ENCODE measurements at places on chromosomes 2 and 18.

- no peak for DNase-seq
These were observed 487.1 kb upstream of the LRRTM4 start for GRCh38 chr2:78009289-78009688.

DNA sequence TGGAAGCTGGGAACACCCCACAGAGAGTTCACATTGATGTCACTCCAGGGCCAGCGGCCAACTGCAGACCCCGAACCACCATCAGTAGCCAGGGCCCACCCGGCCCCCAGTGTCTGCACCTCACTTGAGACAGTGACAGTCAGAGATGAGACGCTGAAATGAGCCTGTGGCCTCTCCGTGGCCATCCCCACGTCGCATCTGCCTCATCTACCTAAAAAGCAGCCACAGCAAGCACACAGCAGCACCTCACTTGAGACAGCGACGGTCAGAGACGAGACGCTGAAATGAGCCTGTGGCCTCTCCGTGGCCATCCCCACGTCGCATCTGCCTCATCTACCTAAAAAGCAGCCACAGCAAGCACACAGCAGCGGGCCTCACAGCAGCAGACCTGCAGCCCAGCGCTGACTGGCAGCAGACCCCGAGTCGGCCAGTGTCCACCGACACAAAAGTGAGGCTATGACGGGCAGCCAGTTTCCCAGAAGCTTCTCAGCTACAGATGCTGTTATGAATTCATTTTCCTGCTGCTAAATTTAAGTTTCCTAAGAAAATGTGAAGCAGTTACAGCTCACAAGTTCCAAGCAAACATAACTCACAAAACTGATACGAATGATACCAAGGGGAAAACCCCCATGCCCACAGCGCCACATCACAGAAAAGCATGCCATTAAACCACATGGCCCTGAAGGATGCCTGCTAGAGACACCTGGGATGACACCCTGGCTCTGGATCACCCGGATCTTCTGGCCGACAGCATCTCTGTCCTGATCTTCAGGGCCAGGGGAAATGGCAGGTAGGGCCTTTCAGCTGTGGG, 27.7 kb downstream of the SNORC start:
- DNase-seq = no peak

GRCh38 chr18:53948991-53949390, 275.5 kb downstream of the MBD2 start:
- no peak for DNase-seq

DNA sequence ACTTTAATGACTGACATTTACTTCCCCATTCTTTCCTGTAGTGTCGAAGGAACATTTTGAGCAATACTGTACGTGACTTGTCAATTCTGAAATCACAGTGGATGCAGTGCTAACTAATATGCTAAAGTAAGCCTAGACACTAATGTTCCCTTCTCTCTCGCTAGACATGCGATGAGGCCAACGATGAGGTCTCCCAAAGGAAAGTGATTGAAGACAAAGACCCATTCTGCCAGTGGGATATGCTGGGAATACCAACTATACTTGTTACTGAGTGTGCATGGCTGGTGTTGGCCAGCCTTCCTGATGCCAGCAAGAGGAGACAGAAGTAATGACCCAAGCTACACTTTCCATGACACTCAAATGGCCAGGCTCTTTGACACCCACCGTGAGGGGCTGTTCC, 2.5 kb upstream of the SERPINE2 start:
- DNase-seq = no peak

DNA sequence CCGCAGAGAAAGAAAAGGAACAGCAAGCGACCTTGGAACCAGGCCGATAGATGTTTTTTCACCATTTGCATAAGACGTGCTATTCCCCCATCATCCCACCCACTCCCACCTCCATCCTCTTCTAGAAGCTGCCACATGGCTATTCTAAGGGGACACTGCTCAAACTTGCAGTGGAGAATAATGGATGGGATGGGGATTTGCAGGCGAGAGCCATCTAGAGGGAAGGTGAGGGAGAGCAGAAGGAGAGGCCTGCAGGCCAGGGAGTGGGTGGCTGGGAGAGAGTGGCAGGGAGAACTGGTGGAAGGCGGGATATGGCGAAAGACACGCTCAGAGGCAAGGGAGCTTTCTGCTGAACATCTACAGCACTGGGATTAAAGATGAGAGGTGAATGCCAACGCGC, 84.9 kb downstream of the MAPK4 start:
- peak; percentile 23 for DNase-seq

DNA sequence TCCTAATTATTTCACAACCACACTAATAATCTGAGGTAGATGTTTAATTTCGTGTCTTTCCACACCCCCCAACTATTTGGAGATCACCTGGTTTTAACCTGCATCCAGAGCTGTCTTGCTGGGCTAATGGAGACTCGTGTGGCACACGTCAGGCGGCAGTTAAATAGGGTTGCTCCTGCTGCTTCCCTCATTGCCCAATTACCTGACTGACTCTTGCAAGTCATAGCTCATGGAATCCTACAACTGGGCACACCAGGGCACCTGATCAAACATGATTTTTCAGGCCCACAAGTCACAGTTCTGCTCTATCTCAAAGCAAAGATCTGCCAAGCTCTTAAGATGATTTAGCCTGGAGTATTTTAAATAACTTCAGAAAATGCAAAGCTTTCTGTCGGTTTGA, 1430.4 kb upstream of the ACVR2A start:
- DNase-seq = peak; percentile 37

GRCh38 chr2:167827352-167828097, 419.9 kb downstream of the STK39 start:
- DNase-seq = no peak

DNA sequence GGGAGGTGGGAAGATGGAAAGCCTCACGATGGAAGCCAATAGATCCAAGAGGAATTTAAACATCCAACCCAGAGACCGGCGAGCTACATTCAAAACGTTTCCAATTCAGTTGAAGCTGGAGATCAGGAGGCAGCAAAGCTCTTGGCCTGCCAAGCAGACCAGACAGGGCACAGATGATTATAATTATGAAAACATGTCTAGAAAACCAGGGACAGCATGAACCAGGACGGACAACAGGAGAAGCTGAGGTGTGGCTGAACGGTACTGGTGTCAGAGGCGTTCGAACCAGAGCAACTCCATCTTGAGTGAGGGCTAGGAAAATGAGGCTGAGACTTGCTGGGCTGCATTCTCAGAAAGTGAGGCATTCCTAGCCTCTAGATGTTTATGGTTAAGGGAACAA, 102.2 kb upstream of the CCDC150 start:
- no peak for DNase-seq

DNA sequence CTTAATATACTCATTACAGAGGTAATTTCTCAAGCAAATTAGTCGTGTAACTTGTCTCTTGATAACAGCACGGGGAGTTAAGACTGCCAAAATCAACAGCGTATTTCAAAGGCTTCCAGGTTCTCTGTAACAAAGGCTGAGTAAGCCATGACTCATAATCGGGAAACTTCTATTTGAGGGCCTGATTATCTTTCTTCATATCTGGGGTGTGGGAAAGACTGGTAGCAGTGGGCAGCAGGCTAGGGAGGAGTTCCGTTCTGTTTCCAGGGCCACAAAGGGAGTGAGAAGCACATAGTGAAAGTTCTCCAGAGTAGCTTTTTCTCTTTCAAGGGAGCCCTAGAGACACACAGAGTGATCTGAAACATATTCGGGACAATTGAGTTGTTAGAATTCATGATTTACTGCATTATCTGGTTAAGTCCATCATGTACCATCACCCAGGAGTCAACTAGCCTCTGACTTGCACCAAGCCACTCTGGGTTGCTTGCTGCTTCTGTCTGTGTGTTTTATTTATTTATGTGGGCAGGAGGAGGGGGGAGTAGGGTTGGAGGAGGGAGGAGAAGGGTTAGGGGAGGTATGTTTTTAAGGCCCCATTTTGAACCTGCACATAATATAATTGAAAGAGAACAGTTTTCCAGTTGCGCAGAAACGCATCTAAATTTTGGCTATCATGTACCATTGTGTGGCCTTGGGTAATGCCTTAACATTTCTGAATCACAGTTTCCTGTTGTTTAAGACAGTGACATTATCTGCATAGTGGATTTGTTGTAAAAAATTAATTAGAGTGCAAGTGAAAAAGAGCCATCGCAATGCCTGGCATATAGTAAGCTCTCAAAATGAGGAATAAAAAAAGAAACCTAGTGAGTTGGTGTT, 80.5 kb upstream of the ITPRID2 start:
- DNase-seq = no peak

- no peak for DNase-seq
These were observed 463 bp upstream of the ALPP start for GRCh38 chr2:232377841-232378734.

GRCh38 chr18:22459491-22459890, 41.8 kb upstream of the CTAGE1 start:
- no peak for DNase-seq

DNA sequence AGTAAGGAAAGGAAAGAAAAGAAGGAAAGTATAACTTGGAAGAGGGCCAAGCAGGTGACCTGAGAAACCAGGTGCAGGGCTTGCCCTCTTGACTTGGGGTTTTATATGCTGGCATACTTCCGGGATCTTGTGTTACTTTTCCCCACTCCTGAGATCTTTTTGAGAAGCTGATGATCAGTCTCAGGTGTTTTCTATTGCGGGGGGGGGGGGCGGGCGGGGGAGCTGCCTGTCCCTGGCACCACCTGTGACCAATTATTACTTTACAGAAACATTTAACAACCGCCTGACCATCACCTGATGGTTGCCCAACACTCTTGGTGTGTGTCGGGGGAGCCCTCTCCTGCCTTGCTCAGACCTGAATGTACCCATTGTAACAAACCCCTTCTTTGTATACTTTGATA, 6.9 kb upstream of the CASP10 start:
- no peak for DNase-seq

- DNase-seq = no peak
These were observed 60.7 kb downstream of the ARMC9 start for GRCh38 chr2:231259104-231259503.

DNA sequence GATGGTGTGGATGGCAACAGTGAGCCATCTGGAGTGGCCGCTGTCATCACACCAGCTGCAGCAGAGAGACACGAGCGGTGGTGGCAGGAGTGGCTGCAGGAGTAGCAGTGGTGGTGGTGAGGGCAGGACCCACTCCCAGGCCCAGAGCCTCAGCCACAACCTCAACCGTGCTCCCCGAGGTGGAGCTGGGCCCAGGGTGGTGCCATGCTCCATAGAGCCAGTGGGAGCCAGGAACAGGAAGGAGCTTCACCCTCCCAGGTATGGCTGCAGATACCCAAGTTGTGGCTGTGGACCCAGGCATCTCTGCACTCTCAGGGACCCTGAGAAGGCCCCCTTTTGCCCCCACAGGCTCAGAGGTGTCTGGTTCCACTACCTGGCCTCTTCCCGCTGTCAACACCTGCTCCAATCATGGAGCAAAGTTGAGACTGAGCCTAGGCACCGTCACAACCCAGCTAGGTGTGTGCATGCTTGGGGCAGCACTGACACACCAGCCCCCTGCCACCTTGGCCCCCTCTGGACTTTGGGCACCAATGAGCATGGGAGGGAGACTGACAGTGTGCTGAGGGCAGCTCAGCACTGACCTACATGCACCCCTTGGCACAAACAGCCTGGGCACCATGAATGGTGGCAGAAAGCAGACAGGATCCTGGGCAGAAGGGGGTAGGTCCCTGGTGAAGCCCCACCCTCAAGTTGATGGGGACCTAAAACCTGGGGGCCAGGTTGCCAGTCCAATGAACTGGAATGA, 188.9 kb downstream of the NDUFA10 start:
- DNase-seq = no peak

DNA sequence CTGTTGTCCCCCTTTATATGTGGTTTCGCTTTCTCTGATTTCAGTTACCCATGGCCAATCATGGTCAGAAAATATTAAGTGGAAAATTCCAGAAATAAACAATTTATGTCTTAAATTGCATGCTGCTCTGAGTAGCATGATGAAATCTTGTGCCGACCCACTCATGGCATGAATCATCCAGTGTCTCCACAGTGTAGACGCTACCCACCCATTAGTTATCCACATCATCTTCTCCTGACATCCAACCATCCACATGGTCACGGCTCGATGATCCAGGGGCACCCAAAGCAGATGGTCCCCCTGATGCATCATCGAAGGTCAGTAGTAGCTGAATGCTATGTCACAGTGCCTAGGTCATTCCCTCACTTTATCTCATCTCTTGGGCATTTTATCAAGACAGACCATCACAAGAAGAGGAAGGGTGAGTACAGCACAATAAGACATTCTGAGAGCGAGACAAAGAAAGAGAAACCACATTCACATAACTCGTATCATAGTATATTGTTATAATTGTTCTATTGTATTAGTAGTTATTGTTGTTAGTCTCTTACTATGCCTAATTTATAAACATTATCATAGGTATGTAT, 44.1 kb upstream of the ACKR3 start:
- no peak for DNase-seq

GRCh38 chr2:98379311-98380202, 33.3 kb downstream of the CNGA3 start:
- no peak for DNase-seq

- no peak for DNase-seq
These were observed 22.1 kb upstream of the CNOT11 start for GRCh38 chr2:101230541-101231001.

DNA sequence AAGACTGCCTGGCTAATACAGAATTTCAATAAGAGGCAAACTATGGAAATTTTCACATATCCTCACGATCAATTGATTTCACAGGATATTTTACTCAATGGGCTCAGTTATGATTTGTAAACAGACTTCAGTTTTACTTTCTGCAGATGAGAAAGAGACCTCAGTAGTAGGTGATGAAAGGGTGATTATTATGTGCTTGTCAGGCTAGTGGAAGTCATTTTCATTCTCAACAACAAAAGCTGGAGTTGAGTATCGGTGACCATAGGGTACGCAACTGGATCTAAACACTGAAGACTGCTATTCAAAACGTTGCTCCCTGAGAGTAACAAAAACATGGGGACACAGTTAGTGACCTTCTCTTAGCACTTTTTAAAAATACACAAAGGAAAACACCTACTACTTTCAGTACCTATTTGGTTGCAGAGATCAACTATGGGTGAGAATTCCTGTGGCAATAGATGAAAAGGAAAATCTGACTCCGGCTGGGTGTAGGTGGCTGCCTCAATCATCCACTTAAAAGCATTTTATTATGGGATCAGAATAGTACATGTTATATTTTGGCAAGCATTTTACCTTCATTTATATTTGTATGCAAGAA, 126.2 kb upstream of the VRK2 start:
- no peak for DNase-seq

DNA sequence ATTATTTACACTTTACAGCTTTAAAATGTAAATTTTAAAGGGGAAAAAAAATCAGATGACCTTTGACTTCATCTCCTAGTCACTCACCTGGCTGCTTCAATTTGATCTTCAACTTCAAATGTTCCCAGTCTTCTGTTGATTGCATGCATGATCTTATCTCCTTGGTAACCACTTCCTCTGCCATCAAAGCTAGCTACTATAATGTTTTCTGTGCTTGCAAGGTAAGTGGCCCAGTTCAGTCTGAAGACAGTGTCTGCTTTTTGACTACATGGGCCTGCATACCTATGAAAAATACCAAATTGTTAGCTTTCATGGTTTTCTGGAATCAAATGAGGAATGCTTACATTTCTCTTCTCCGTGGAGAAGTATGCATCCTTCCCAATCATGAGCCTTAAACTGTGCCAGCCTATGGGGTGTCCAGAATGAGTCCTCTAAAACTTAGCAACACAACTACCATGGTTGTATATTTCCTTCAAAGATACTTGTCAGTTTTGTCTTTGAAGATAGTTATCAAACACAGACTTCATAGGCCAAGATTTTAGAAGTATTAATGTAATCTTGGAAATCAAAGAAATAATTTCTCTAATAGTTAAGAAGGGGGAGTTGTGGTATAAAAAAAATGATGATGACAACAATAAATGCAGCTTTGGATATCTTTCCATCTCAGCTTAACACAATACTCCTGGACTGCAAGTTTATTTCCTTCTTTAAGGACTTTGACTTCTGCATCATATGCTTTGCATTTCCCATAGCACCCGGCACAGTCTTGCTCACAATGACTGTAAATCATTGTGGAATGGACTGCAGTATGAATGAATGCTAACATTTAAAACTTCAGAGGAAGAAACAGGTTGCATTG, 62.1 kb downstream of the DPP4 start:
- DNase-seq = no peak
